CD4-positive, alpha-beta T cell (primary cell): ENCODE measurements at places on chromosomes 5 and 9. TPM values are rescaled to one million over a fixed set of nuclear protein-coding genes. Genes with fewer than 3 reads are reported as not detected.

PCDHGC4 gene
- not detected for total RNA-seq

CD72 gene
- total RNA-seq = 2.3 TPM

TTC23L gene
- total RNA-seq = not detected

GALNT12 gene
- total RNA-seq = 11.5 TPM

ADGRV1 gene
- 0.81 TPM for total RNA-seq

SPDL1 gene
- total RNA-seq = 4.3 TPM

SLCO6A1 gene
- not detected for total RNA-seq

ORM2 gene
- not detected for total RNA-seq
